ENCODE measurements at places on chromosomes 4 and X.

GRCh38 chr4:48360285-48361011, 19.1 kb downstream of the SLAIN2 start:
- DNase-seq, result no peak

DNA sequence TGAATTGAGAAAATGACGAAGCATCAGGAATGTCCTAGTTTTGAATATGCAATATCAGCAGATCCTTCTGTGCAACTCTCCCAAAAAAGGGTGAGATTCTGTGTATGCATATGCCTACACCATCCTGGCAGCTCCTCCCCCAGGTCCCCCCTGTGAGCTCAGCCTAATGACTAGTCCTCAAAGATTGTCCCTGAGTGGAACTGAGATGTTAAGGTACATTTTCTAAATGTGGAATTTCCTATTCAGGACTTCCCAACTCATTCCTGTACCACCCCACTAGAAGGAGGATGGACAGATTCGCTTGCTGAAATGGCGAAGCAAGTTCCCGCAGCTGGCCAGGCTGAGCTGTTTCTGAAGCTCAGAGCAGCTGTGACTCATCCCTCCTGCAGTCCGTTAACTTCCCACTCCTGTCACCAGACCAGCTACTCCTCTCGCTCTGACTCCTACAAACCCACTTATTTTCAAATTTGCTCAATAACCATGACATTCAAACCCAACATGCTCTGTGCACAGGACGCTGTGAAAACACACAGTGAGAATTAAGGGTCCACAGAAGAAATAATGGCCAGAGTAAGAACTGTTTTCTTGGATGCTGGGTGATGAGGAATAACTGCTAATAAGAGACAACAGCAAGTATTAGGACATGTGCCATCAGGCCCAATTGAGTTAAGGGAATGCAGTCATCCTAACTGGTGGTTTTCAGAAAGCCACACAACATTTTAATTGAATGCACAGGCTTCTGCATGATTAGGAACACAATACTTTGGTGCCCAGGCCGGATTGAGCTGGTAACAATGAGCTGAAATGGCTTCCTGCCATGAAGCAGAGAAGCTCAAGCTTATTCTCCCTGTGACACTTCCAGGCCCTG, 40.0 kb upstream of the IRF2 start:
- DNase-seq, result peak; percentile 26

DNA sequence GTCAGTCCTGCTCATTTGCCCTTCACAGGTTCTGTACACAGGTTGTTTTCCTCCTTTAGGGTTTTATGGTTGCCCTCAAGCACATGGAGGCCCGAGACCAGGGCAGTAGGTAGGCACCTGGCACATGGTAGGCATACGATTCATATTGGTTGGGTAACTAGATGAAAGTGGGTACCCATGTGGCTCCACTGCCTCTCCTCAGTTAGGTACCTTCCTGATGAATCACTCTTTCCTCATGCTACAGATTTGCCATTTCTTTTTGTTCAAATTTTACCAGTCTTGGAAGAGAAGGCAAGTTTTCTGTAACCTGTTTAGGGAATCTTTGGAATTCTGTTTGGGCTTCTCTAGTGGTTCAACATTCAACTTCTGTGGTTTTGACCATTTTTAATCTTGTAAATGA, 121.3 kb downstream of the FHIP1A start:
- DNase-seq, result no peak

GRCh38 chr4:53040851-53041250, 178.7 kb downstream of the RASL11B start:
- DNase-seq, result no peak

- no peak for DNase-seq
These were observed 10.2 kb downstream of the SOD3 start for GRCh38 chr4:24805566-24805965.

DNA sequence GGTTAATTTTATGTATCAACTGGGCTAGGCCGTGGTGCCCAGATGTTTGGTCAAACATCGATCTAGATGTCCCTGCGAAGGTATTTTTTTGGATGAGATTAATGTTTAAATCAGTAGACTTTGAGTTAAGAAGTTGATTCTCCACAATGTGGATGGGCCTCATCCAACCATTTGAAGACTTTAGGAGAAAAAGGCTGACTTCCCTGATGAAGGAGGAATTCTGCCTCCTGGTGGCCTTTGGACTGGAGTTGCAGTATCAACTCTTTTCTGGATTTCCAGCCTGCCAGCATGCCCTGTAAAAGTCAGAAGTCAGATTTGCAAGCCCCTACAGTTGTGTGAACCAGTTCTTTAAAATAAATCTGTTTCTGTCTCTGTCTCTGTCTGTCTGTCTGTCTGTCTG, 91.4 kb downstream of the STK32B start:
- DNase-seq, result peak; percentile 27

DNA sequence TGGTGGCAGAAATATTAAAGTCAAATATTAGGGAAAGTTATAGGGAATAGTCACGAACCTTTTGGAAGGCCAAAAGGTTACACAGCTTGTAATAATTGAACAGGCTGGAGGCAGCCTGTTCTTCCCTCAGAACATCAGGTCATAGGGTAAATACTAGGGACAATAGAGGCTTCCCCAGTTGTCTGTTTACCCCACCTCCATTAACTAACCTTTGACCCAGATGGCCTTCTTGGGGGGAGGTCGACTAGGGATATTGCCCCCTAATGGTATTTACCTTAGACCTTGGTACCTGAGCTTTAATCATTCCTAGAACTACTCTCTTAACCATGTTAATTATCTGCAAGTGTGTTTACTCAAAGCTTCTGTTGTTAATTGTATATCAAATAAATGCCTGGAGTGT, 26.0 kb downstream of the C4orf17 start:
- DNase-seq, result no peak

DNA sequence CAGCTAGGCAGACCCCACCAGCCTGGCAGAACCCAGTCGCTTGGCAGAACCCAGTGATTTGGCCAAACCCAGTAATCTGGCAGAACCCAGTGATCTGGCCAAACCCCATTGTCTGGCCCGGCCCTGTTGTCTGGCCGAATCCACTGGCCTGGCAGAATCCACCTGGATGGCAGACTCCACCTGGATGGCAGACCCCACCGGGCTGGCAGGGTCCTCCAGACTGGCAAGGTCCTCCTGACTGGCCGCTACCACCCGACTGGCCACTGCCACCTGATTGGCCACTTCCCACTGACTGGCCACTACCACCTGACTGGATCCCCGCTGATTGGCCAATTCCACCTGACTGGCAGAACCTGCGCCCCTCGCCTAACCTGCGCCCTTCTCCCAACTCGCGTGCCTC, 3.2 kb downstream of the MAGED1 start:
- DNase-seq, result no peak

Measured in body of pancreas (tissue), 4 donors.